Stimulated activated CD4-positive, alpha-beta T cell treated with anti-CD3 and anti-CD28 coated beads, Interleukin-1b, Interleukin-23, amount 100 ng/mL, for 48 hours (primary cell): ENCODE measurements at places on chromosomes 11 and 22.

DNA sequence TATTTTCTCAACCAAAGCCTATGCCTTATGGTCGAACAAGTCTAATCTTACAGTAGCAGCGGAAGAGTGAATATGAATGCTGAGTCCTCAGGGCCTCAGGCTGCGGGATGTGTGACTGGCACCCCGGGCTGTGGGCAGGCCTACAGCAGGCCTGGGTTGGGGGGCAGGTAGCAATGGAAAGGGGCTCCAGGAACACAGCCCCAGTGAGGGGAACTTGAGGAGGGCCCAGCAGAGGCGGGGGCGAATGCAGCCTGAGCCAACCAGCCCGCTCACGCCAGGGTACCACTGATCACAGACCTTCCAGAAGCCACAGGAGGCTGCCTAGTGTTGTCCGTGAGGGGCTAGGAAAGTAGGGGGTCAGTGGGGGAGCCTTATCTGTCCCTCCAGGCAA lies 11.3 kb upstream of the CD5 start:
- no peak for DNase-seq

- no peak for DNase-seq
Measured at GRCh38 chr22:37416827-37417226, 10.5 kb downstream of the ELFN2 start.

GRCh38 chr11:128331317-128331716 lies 256.0 kb downstream of the ETS1 start:
- no peak for DNase-seq

- no peak for DNase-seq
Measured at GRCh38 chr22:17106785-17107546, 14.2 kb downstream of the TMEM121B start.

- no peak for DNase-seq
Measured at GRCh38 chr11:130677486-130678153, 229.2 kb downstream of the ADAMTS15 start.

- no peak for DNase-seq
Measured at GRCh38 chr11:116842909-116843308, 5.5 kb upstream of the APOA1 start.

DNA sequence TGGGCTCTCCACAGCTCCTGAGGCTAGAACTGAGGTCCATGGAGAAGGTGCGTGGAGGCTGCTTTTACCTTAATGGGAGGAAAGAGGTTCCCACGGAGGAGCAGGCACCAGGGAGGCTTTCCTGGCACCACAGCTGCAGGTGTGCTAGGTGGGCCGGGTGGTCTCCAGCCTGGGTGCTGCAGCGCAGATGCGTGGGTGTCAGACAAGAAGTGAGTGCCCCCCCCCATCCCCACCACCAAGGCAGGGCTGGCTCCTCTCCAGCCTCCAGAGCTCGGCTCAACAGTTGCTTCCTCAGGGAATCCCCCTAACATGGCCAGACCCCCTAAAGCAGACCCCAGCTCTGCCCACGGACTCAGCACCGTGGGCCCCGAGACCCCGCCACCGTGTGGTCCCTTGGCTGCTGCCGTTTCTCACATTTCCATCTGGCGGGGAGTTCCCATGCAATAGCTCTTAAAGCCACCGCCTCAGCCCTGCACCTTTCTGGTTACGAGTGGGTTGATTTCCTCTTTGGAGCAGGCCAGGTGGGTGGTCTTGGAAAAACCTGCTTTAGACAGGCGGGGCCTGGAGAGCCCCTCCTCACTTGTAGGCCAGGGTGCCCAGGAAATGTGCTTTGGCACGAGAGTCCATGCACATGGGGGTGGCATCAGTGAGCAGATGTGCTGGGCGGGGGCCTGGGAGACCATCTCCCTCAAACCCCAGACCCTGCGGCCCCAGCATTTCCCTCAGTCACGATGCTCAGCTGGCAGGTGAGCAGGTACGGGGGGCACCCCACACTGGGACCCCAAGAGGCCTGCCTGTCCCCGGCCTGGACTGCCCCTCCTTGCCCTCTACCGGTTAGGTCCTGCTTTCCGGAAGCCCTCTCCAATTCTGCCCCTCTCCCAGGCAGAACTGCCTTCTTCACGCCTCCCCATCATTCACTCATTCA lies 93.7 kb downstream of the ARHGAP8 start:
- DNase-seq, result no peak

DNA sequence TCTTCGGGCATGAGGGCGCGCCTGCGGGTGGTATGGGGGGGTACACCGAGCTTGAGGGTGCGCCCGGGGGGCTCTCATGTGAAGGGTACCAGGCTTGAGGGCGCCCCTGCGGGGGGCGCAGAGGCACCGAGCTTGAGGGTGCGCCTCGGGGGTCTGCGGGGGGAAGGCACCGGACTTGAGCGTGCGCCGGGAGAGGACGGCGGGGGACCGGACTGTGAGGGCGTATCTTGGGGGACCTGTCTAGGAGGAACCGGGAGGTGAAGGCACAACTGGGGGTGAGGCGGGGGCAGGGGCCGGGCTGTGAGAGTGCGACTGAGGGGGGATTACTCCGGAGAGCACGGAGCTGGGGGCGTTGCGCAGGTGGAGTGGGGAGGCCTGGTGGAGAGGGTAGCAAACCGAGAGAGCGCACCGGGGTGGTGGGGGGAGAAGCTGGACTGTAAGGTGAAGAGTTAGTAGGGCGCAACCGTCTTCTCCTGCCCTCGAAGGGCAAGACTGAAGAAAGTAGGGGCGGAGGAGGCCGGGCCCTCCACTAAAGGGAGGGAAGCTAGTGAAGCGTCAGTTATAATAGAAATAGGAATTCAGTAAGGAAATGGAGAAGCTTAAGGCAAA lies 1.1 kb upstream of the DDX6 start:
- peak; percentile 46 for DNase-seq

DNA sequence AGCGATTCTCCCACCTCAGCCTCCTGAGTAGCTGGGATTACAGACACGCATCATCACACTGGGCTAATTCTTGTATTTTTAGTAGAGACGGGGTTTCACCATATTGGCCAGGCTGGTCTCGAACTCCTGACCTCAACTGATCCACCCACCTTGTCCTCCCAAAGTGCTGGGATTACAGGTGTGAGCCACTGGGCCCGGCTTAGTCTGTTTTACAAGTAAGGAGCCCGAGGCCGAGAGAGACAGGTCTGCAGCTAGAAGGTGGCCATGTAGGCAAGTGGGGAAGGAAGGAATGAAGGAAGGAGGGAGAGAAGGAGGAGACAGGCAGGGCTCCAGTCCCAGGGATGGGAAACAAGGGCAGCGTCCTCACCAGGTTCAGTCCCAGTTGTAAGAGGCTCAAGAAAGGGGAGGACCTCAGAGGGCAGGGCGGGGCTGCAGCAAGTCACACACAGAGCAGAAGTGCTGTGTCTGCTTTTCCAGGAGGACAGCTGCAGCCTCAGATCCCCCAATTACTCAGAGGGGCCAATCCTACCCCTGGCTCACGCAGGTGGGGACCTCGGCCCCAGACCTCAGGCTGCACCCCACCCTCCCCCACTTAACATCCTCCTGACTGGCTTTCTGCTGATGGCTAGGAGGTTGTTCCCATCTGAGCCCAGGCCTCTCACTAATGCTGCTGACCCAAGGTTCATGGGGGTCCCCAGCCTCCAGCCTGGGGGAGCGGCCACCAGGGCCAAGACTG lies 53.8 kb upstream of the PRR5 start:
- no peak for DNase-seq
